ENCODE measurements at places on chromosomes 7 and 10.

DNA sequence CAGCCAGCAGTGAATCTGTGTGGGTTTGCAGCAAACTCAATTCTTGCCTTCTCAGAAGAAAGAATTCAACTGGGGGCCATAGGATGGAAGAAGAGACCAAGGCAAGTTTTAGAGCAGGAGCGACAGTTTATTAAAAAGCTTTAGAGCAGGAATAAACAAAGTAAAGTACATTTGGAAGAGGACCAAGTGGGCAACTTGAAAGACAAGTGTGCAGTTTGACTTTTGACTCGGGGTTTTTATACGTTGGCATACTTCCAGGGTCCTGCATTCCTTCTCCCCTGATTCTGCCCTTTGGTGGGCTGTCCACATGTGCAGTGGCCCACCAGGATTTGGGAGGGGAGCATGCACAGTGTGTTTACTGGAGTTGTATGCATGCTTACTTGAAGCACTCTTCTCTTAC, 3.0 kb upstream of the ANKRD22 start:
- no peak for DNase-seq

DNA sequence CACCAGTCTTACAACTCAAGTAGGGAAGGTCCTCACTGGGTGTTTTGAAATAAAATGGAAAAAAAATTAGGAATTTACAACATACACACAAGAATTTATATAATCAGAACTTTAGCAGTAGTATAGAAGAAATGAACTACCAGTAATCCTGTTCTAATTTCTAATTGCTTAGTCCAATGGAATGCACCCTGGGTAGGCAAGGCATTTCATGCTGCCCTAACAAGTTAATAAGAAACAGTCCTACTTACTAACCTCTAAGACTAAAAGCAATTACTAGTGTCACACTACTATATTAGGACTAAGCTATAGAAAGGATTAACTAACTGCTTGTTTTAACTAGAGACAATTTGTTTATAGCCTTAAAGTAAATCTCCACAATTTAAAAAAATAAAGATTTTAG, 158.1 kb downstream of the BTAF1 start:
- no peak for DNase-seq

DNA sequence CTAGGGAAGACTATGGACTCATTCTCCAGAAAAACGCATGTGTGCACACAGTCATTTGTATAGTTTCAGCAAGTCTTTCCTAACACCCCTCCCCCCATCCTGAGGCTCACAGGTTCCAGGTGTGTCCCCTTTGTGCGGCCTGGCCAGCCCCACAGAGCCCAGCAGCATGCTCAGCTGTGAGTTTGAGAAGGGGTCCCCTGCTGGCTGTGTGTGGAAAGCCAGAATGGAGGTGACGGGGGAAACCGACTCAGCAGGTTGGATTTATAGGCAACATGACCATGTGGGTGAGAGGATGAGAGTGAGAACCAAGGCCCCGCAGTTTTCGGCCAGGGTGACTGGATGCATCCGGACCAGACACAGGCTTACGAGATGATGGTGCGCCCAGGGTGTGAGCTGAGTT, 9.9 kb downstream of the PTPRE start:
- no peak for DNase-seq

DNA sequence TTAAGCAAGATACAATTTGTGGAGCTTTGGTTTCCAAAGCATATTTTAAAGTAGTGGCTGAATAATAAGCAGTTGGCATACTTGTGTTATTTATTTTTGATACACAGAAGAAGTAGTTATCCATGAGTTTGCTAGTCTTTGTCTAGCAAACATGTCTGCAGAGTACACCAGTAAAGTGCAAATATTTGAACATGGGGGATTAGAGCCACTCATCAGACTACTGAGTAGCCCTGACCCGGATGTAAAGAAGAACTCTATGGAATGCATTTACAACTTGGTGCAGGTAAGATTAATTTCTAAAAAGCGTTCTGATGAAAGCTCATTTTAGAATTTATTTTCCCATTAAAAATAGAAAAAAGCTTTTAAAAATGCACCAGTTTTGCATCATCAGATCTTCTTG, 31.4 kb downstream of the ARMC3 start:
- DNase-seq: no peak
